Occipital lobe (tissue), 3 donors: ENCODE measurements at places on chromosomes 16 and 17. TPM values are rescaled to one million over a fixed set of nuclear protein-coding genes. Genes with fewer than 3 reads are reported as not detected.

AHSP gene
- total RNA-seq: 8.1 TPM

HBZ gene
- total RNA-seq: 0.31 TPM

TRPV2 gene
- 2.0 TPM for total RNA-seq

HAS3 gene
- total RNA-seq: 6.6 TPM

VAT1L gene
- 13.4 TPM for total RNA-seq

NXN gene
- total RNA-seq: 16.7 TPM

HNF1B gene
- total RNA-seq: not detected

CCL1 gene
- total RNA-seq: 0.47 TPM

SDK2 gene
- total RNA-seq: 6.9 TPM
